ENCODE measurements at places on chromosomes 7 and 10.
A peak's percentile ranks its signal among the peaks of the same experiment; 100 is the strongest.

- DNase-seq = no peak
Measured at GRCh38 chr7:88771417-88771816, 11.9 kb downstream of the ZNF804B start.

DNA sequence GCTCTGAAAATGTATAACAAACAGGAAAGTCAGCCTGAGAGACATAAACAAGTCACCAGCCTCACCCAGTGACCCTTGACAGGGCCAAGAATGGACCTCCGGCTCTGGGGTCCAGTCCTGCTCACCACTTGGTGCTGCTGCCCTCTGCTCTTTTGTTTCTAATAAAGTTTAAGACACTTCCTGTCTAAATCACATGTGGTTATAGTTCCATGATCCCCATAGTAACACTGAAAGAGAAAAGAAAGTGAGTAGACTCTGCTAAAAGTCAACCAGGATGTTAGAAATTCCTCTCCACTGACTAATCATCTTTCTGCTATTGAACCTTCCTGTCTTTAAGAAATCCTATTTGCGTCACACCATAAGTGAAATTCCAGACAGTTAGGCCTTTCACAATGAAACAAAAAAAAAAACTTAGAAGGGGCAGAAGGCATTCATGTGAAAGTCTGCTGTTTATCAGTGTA is 179.2 kb upstream of the BET1 start:
- DNase-seq = no peak

GRCh38 chr7:30598121-30598876 is 3.6 kb downstream of the GARS1 start:
- DNase-seq = no peak

- DNase-seq = no peak
Measured at GRCh38 chr10:58177362-58177947, 90.2 kb downstream of the IPMK start.

DNA sequence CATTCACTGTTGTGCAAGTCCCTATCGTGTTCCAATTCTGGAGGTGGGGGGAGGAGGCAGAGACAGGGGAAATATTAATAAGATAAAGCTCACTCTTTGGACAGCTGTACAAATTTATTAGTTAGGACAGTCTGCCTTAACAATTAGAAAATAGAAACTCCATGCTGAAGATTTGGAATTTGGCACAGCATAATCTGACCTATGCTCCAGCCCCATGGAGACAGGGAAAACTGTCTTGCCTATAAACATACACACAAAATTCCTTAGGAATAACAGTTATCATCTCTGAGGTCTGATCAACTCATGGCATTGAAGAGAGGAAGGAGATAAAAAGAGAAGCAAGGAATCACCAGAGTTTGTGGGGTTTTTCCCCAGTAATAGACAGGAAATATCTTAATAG is 335.4 kb upstream of the MEOX2 start:
- DNase-seq = no peak

DNA sequence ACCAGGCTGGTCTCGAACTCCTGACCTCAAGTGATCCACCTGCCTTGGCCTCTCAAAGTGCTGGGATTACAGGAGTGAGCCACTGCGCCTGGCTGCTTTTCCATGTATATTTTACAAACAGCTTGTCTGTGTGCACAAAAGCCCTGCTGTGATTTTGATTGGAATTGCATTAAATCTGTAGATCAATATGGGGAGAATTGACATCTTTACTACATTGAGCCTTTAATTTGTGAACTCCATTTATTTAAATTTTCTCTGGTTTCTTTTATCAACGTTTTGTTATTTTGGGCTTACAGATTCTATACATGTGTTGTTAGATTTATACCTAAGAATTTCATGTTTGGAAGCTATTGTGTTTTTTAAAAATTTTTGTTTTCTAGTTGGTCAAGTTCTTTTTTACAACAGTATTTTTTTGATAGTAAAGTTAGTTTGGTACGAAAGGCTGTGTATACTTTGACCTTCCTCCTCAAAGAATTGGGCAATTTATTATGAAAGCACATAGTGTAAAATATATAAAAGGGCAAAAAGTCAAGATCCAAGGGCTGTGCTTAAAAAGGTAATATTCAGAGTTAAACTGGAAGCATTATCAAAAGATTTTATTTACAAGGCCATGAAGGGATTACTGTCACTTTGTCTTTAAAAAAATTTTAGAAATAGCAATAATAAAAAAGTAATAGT is 92.8 kb downstream of the STK31 start:
- DNase-seq = no peak

DNA sequence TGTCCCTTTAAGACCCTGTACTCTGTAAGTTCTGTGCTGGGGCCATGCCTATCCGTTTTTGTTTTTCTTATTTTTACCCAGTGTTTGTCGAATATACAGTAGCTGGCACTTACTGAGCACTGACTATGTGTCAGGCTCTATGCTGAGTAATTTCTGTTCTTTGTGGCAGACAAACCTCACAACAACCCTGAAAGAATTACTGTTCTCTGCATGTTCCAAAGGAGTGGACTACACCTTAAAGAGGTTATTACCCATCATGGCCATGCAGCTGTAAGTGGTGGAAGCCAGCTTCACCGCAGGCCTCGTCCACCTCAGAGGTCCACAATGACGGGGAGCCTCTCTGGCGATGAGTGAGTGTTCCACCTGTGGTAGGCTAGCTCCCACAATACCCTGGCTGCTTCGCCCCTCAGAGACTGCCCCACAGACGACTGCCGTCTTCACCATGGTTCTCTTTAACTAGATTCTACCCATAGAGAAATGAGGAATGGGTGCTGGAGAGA is 30.1 kb upstream of the RBM20 start:
- no peak for DNase-seq

- no peak for DNase-seq
Measured at GRCh38 chr10:30284865-30285594, 64.0 kb downstream of the MTPAP start.

DNA sequence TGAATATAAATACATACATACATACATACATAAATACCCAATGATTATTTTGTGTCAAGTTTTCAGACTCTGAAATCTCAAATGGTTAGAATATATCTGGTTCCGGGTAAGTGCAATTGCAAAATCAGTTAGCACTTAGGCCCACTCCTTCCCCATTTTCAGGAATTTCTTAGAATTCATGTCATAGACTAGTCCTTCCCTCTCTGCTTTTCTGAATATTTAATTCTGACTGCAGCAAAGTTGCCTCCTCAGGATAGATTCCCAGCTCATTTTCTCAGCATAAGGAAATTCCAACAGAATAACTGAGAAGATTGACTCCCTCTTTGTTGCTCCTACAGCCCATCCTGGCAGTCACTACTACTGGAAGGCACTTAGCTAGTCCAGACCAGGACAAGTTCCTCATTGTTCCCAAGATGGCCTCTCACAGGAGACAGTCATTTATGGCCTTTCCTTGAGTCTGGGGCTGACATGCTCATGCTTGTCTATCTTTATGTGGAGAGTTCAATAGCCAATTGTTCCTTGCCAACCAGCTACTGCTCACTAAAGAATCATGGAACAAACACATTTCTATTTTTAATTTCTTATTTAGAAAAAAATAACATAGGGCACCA is 142.9 kb upstream of the ITGB1 start:
- no peak for DNase-seq

GRCh38 chr10:76946270-76946669 is 691.3 kb downstream of the KCNMA1 start:
- DNase-seq = no peak

- no peak for DNase-seq
Measured at GRCh38 chr10:31749301-31749700, 179.3 kb downstream of the ARHGAP12 start.

- peak; percentile 67 for DNase-seq
Measured at GRCh38 chr10:71383972-71384687, 12.6 kb upstream of the CDH23 start.

GRCh38 chr7:46317256-46317655 is 396.2 kb upstream of the IGFBP3 start:
- DNase-seq = no peak

- DNase-seq = no peak
Measured at GRCh38 chr10:348456-348855, 213.2 kb downstream of the ZMYND11 start.

- DNase-seq = no peak
Measured at GRCh38 chr7:27143023-27143949, at the start of gene HOXA5. Gene HOXA5 (minus strand): TSS chr7:27143681. CDS start chr7:27143607, 74 bp downstream.

DNA sequence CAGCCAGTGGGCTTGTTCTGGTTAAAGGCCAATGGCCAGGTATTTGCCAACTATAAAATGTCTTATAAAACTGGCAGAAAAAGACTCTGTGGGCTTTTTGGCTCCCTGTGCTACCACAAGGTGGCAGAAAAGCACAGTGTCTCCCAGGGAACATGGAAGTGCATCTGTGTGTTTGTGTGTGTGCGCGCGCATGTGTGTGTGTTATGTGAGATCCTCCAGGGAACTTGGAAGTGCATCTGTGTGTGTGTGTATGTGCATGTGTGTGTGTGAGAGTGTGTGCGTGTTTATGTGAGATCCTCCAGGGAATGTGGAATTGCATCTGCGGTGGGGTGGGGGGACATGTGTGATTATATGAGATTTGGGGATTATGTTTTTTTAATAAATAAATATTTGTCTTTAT is 30.2 kb upstream of the ABI1 start:
- DNase-seq = no peak

- DNase-seq = no peak
Measured at GRCh38 chr7:22601812-22602565, 102.0 kb upstream of the STEAP1B start.

DNA sequence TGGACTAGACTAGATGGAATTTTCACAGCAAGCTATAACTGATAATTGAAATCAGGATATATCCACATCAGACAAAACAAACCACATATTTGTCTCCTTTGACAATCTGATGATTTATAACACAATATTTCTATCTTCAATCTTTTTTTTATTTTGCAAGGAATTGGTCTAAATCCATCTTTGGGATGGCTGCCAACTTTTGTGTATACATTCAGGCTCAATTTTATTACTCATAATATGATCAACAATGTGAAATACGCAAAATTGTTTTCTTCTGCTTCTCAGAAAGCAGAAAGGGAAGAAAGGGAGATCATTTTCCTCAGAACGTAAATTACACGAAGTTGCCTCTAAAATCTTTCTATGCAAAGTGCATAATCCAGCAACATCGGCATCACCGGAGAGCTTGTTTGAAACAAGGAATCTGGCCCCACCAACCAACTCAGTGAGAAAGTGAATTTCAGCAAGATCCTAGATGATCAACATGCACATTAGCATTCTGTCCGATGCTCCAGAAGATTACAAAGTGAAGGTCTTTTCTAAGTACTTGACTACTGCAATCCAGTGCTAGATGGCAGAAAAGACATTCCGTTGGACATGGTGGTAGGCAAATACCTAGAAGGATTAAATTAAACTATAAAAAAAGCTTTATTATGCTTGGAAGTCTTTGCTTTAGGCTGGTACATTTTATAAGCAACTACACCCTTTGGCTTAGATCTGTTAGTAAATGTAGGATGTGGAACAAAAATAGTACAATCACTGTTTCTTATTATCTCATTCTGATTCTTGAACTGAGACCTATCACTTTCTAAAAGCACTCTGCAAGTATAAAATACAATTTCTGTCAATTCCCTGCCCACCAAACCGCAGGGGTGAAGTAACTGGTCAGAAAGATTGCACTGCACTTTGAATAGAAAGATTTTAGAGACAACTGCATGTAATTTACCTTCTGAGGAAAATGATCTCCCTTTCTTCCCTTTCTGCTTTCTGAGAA is 126.4 kb upstream of the RSU1 start:
- no peak for DNase-seq

DNA sequence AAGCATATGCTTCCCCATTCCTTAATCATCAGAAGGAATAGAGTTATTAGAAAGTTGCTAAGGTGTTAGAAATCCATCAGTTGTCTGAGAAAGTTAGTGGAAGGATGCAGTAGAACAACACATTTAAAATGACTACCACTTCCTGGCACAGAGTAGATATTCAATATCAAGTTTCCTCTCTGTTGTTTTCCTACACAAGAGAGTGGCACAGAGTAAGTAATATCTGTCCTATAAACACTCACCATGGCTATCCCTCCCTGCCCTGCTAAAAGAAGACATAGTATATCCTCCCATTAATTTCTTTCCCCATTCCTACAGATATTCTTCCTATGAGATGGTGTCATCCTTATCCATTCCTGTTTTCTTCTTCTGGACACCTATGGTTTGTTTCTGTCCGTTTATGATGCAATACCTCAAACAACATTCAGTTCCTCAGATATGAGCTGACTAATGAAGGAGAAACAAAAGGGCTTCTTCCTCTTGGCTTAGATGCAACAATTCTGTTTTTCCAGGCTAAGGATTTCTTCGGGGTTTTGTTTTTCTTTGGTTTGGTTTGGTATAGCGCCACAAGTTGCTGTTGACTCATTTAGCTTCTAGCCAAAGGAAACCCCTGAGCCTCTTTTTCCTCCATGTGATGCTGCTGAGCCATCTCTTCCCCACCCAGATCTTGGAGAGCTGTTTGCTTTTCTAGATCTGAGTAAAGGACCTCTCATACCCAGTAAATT is 32.9 kb upstream of the BPGM start:
- DNase-seq = no peak

DNA sequence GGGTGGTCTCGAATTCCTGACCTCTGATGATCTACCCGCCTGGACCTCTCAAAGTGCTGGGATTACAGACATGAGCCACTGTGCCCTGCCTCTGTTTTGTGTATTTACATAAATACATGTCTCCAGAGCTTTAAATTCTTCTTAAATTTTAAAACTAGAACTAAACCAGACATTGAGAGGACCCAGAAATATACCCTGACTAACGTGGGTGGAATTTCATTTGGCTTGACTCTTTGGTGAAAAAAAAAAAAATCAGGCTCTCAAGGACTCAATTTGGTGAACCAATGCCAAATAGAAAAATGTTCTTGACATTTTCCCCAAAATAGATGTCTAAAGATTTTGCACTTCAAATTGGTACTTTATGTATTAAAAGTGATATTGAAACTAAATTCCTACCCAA is 16.6 kb upstream of the FAS start:
- no peak for DNase-seq

DNA sequence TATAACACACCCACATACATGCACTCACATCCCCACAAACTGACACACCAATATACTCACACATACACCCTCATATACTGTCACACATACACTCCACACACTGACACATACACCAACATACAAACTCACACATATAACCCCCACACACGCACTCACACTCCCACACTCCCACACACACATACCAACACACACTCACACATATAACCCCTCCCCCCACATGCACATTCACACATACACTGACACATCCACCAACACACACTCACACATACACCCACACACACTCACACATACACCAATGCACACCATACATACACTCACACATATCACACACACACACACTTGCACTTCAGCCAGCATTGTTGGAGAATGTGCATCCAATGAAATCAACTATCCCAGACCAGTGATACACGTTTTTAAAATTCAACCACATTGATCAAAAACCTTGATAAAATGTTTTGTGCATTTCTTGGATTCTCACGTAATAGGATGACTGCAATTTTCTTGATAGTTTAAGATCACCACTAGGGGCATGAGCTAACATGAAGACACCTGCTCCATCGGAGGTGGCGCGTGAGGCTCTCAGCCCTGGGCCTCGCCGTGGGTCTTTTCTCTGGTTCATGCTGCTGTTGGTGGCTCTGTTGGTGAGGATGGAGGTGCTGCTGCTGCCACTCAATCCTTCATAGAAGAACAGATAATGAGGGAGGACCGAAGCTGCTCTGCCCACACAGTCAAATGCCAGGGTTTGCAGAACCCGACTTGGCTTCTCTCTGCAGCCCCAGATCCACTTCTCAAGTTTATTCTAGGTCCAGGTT is 32.1 kb upstream of the CHST15 start:
- DNase-seq = no peak

- no peak for DNase-seq
Measured at GRCh38 chr7:47604496-47604890, 22.6 kb upstream of the TNS3 start.
